Activated CD4-positive, alpha-beta memory T cell treated with anti-CD3 and anti-CD28 coated beads, Interleukin-2, amount 10 ng/mL, durations not matched to agents 7 days and 5 days (primary cell): ENCODE measurements at places on chromosomes 11 and 22.

DNA sequence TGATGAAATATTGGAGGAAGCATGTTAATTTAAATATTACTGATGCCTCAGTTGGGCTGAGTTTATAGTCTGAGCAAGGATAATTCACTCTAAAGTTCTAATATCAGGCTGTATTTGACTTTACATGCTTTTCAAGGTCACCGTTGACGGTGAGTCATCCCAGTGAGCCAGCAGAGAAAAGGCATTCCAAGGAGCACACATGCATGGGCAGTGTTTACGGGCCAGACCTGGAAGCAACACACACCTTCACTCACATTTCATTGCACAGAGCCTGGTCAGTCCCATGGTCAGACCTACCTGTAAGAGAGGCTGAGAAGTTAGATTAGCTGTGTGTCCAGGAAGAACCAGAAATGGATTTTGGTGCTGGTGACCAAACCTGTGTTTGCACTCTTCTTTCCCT lies 53.5 kb downstream of the COMMD9 start:
- no peak overlapping the region for H3K4me3 ChIP-seq
- H3K36me3 ChIP-seq = no peaks in the 10 kb centered on the region
- DNase-seq = no peak
- H3K4me1 ChIP-seq = no peaks in the 10 kb centered on the region
- no peak overlapping the region for H3K27ac ChIP-seq

DNA sequence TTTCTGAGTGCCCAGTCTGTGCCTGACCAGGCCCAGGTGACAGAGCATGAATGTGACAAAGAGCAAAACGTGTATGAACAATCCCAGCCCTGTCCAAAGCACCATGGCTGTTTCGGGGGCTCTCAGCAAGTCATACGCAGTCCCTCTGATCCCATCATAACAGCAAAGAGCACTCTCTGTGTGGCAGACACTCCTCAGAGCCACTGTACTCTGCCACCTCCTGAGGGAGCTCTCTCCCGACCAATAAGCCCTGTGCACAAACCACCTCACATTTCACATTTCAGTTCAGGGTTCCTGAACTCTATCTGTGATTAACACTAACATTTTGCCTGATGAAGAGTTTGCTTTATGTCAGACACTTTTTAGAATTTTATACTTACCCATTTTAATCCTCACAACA lies 6.6 kb downstream of the DGCR2 start:
- H3K4me1 ChIP-seq = peaks cover 52% of the 10 kb centered on the region
- peaks cover 2% of the 10 kb centered on the region for H3K36me3 ChIP-seq
- no peak overlapping the region for H3K4me3 ChIP-seq

GRCh38 chr11:17383461-17383860 lies 5.0 kb downstream of the KCNJ11 start:
- peaks cover 13% of the 10 kb centered on the region for H3K27me3 ChIP-seq
- no peak overlapping the region for H3K27ac ChIP-seq
- peaks cover under 1% of the 10 kb centered on the region for H3K4me1 ChIP-seq

- H3K36me3 ChIP-seq = no peaks in the 10 kb centered on the region
- H3K4me1 ChIP-seq = peaks cover 8% of the 10 kb centered on the region
- peaks cover 34% of the 10 kb centered on the region for H3K27me3 ChIP-seq
- DNase-seq = no peak
- H3K27ac ChIP-seq = no peak overlapping the region
Measured at GRCh38 chr11:65802841-65803240, 16.0 kb downstream of the OVOL1 start.

GRCh38 chr22:31103899-31104694 lies 3.3 kb downstream of the SELENOM start:
- H3K36me3 ChIP-seq = no peaks in the 10 kb centered on the region
- no peak for DNase-seq
- no peak overlapping the region for H3K4me3 ChIP-seq
- no peaks in the 10 kb centered on the region for H3K27me3 ChIP-seq
- no peak overlapping the region for H3K27ac ChIP-seq

GRCh38 chr22:30309951-30310741 lies 16.6 kb downstream of the TBC1D10A start:
- H3K27me3 ChIP-seq = no peaks in the 10 kb centered on the region
- peaks cover 44% of the 10 kb centered on the region for H3K36me3 ChIP-seq
- peak overlapping the region; percentile 78 for H3K27ac ChIP-seq
- peaks cover 95% of the 10 kb centered on the region for H3K4me1 ChIP-seq

DNA sequence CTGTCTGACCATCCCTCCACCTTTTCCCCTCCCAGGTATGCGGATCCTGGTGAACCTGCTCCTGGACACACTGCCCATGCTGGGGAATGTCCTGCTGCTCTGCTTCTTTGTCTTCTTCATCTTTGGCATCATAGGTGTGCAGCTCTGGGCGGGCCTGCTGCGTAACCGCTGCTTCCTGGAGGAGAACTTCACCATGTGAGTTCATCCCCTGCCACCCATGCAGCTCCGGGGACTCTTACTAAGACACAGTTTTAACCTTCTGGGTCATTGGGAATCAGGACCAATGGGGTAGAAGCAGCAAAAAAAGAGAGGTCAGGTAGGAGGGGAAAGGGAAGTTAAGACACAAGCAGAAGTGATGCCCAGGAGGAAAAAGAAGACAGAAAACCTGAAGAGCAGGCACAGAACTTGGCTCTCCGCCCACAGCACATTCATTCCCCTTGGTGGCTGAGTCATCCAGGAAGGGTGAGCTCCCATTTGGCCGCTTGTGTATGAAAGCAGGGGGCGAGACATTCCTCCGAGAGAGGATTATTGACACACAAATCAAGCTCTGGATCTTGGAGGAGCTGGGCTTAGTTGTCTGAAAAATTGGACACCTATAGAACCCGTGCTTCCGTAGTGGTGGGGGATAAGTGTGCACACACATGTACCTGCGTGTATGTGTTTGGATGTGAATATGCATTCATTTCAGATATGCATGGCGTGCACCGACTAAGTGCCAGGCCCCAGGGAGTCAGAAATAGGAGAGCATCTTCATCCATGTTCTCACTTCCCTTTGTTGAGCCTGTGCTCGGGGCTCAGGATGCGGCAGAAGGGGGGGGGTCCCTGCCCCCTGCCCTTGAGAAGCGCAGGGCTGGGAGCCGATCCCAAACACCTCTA lies 64.2 kb downstream of the CACNA1I start:
- no peak overlapping the region for H3K4me3 ChIP-seq
- peaks cover 8% of the 10 kb centered on the region for H3K27me3 ChIP-seq
- no peak overlapping the region for H3K27ac ChIP-seq
- peaks cover 13% of the 10 kb centered on the region for H3K4me1 ChIP-seq
- DNase-seq = no peak

GRCh38 chr11:11987503-11988022 lies 20.9 kb downstream of the DKK3 start:
- H3K4me3 ChIP-seq = no peak overlapping the region
- no peak for DNase-seq
- no peaks in the 10 kb centered on the region for H3K36me3 ChIP-seq
- peaks cover 17% of the 10 kb centered on the region for H3K27me3 ChIP-seq
- no peak overlapping the region for H3K27ac ChIP-seq

GRCh38 chr11:61151545-61152252 lies 9.5 kb downstream of the VPS37C start:
- peaks cover 2% of the 10 kb centered on the region for H3K4me1 ChIP-seq
- H3K27ac ChIP-seq = no peak overlapping the region
- peaks cover 23% of the 10 kb centered on the region for H3K36me3 ChIP-seq
- DNase-seq = no peak
- no peaks in the 10 kb centered on the region for H3K27me3 ChIP-seq

- peak overlapping the region; percentile 84 for H3K27ac ChIP-seq
- H3K27me3 ChIP-seq = peaks cover 13% of the 10 kb centered on the region
- peak overlapping the region; percentile 42 for H3K4me3 ChIP-seq
- peak; percentile 78 for DNase-seq
- H3K36me3 ChIP-seq = no peaks in the 10 kb centered on the region
Measured at GRCh38 chr11:1772270-1773130, 8.8 kb upstream of the CTSD start.

DNA sequence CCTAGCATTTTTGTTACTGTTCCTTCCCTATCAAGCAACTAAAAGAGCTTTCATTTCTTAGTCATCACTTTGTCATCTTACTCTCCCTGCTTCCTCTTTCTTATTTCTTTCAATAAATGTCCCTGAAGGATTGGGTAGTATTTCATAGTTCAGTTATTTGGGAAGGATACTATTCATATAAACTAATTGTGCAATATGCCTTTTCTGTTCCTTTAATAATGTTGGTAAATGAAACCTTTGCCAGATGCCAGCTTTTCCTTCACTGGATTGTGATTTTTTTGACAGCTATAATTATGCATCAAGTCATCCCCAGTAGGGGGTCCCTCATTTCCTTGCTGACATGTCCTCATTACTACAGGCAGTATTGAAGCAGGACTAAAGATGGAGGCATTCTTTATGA lies 101.7 kb downstream of the ATM start:
- H3K36me3 ChIP-seq = peaks cover 52% of the 10 kb centered on the region
- no peak for DNase-seq
- H3K4me3 ChIP-seq = no peak overlapping the region
- H3K27ac ChIP-seq = no peak overlapping the region

GRCh38 chr22:35956850-35957249 lies 71.8 kb downstream of the RBFOX2 start:
- DNase-seq = no peak
- no peaks in the 10 kb centered on the region for H3K36me3 ChIP-seq
- H3K27me3 ChIP-seq = peaks cover 9% of the 10 kb centered on the region
- H3K27ac ChIP-seq = no peak overlapping the region

- no peak overlapping the region for H3K4me3 ChIP-seq
- peaks cover 77% of the 10 kb centered on the region for H3K27me3 ChIP-seq
- peak; percentile 70 for DNase-seq
- H3K4me1 ChIP-seq = peaks cover 10% of the 10 kb centered on the region
Measured at GRCh38 chr22:38461414-38462081, 6.3 kb upstream of the KDELR3 start.

DNA sequence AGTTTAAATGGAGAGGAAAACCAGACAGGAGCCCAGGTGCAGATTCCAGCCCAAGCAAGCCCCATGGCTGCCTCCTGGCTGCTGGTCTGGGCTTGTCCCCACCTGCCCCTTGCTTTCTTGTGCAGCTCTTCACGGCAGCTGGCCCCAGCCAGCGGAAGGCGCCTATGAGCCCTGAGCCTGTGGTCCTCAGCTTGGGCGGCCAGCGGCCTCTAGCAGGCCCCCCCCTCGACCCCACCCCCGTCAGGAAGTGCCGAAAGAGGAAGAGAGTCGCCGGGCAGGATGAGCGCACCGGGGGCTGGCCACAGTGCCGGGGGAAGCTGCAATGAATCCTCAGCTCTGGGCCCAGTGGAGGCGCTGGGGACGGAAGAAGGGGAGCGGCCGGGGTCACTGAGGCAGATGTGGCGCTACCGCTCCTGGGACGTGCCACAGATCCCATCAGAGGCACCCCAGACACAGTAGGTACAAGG lies 2.1 kb upstream of the DGKZ start:
- H3K36me3 ChIP-seq = peaks cover 18% of the 10 kb centered on the region
- DNase-seq = peak; percentile 33
- peaks cover 56% of the 10 kb centered on the region for H3K4me1 ChIP-seq
- peak overlapping the region; percentile 77 for H3K4me3 ChIP-seq
- peak overlapping the region; percentile 72 for H3K27ac ChIP-seq
